ENCODE measurements at places on chromosomes 5 and 9.

DNA sequence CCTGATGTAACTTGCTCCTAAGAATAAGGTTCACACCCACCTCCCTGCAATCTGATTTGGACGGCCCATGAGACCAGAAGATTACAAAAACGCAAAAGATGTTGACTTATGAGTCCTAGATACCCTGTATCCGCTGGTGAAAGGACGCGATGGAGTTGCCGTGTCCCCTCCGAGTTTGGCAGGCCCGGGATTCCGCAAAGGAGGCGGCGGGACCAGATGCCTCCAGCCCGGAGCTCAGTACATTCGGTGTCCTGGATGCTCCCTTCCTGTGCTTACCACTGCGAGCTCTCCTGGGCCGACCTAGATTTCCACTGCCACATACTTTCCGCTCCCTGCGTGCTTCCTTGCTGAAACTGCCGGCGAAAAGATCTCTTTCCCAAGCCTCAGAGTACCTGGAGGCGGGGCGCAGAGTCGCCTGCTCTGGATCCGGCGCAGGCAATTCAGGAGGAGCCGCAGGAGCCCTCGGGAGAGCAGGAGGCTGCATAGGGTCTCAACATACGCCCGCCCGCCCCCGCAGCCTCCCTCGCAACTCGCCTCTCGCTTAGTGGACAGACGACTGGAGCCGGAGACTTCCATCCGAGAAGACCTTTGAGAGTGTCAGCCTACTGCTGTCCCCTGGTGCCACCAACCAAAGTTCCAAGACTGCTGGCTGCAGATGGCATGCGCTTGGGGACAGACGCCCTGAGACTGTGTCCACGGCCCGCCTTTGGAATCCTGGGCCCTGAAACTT, 39.8 kb downstream of the ANXA2R start:
- no peak for DNase-seq

DNA sequence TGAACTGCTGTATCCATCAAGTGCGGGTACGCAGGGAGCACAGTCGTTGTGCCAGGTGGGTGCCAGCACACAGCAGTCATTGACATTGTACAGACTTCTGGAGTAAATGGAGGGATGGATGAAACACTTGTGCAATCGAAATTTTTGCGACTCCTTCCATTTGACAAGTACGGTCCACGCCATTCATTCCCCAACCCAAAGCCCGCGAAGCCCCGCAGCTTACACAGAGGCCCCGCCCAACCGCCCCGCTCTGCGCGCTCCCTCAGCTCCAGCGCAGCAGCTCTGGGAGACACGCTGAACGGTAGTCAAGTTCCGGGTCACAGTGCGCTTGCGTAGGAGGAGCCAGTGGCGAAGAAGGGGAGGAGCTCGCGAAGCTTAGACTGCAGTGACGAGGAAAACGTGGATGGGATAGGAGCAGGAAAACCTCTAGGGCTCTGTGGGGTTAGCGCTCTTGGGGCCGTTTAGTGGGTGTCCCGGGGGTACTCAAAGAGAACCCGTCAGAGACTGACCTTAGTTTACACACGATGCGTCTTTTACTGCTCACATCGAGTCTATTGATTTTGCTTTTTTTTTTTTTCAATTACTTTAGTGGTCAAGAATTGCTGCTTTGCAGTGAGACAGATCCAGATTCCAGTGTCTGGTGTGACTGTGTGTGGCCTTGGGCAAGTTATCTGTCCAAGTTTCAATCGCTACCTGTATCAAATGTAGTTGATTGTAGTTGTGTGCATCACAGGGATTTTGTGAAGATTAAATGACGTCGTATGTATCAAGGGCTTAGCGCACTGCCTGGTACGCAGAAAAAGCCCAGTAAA, 15.3 kb upstream of the MSANTD3 start:
- DNase-seq: peak; percentile 89

DNA sequence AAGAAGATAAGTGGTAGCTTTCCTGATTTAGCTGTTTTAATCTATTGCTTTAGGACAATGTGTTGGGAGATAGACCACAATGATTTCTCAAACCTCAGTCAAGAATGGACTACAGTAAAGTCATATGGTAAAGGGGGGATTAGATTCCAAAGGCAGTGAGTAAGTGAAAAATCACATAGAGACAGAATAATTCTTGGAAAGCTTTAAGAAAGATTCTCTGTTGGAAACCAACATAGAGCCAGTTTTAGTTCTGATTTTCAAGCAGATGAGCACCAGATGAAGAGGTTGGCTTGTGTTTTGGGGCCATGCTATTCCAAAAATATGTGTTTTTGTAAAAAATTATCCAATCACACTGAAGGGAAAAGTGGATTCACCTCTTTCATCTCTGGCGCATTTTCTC, 256.8 kb upstream of the RPS23 start:
- no peak for DNase-seq

DNA sequence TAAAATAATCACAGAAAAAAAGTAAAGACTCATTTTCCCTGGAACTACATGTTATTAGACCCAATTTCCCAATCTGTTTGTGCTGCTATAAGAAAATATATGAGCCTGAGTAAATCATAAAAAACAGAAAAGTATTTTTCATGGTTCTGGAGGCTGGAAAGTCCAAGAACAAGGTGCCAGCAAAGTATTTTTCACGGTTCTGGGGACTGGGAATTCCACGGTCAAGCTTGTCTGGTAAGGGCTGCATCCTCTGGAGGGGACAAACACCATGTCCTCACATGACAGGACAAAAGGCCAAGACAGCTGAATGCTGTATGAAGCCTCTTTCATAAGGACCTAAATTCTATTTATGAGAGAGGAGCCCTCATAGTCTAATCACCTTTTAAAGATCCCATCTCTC, 172.3 kb downstream of the PLPPR1 start:
- no peak for DNase-seq

GRCh38 chr5:73826301-73827105, 200.5 kb downstream of the ARHGEF28 start:
- no peak for DNase-seq

GRCh38 chr5:6359555-6360322, 18.6 kb downstream of the MED10 start:
- no peak for DNase-seq

DNA sequence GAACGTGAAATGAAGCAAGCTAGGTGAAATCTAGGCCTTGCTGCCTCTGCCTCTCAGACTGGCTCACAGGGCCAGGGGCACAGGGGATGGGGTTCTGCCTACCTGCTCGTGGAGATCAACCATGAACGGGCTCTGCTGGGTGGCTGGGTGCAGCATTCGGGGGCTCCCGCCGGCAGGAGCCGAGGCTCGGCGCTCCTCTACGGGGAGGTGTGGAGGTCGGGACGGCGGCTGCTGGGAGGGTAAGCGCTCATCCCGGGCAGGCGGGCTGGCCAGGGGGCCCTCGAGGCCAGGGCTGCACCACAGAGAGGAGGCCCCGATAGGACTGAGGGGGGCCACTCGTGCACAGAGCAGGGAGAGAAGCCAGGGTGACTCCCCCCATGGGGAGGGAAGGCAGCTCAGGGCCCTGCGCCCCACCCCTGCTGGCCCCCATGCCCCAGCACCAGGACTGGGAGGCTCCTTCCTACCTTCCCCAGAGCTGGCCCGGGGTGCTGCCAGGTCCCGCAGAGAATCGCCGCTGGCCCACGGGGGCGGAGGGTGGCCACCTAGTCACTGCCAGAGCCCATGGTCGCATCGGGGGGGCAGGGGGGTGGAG, 5.2 kb downstream of the RNF44 start:
- no peak for DNase-seq

GRCh38 chr5:37552770-37553719, 173.9 kb downstream of the WDR70 start:
- DNase-seq: no peak

GRCh38 chr9:18829873-18830272, 203.1 kb downstream of the SAXO1 start:
- DNase-seq: no peak

DNA sequence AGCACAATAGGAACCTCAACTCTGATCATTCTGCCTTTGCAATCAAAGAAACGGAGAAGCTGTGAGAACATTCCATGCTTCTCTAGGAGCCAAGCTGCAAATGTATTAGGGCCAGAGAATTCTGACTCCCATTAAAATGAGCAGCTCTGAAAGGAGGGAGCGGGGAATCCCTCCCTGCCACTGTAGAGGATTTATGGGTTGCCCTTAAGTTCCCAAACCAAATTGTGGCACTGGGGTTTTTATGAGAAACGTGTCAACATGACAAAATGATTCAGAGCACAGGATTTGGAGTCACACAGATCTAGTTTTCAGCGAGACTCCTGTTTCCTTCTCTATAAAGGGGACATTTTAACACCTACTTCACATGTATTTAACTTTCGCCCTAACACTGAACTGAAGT, 1.8 kb downstream of the IL6ST start:
- no peak for DNase-seq

DNA sequence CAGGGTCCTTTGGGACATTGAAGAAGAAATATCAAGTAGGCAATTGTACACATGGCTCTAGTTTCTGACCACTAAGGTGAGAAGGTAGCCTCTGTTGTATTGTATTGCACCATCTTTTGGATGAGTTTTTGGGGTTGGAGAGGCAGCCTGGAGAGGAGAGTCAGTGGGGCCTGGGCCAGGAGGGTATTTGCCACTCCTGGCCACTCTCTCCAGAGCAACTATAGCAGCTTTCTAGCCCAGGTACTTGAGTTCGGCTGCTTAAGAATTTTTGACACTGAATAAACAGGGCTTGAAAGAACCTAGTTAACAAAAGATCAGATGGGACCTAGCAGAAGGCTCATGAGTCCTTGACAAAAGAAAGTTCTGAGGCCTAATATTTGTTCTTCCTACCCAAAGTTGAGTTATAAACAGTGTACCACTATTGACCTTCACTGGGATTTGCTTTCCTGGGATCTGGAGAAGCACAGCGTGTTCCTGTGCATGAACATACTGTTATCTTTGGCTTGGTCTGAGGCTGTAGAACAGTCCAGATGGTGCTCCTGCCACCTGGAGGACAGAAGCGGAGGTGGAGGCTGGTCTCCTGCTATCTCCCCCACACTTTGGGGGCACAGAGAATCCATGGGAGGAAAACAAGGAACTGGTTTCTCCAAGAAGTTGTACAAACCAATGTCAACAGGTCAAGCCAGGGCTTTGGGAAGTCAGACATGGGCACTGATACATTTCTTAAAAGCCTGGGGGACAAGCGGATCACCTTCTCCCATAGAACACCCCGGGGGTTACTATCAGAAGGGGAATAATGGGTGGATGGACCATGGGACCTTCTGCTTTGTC, 110.4 kb upstream of the LIFR start:
- no peak for DNase-seq

- no peak for DNase-seq
These were observed 247.4 kb downstream of the ARL15 start for GRCh38 chr5:54062958-54063357.

- no peak for DNase-seq
These were observed 7.1 kb downstream of the SLC36A3 start for GRCh38 chr5:151296478-151296830.

- no peak for DNase-seq
These were observed 15.8 kb upstream of the TMED9 start for GRCh38 chr5:177576169-177576568.

GRCh38 chr9:89626741-89627265, 22.0 kb downstream of the GADD45G start:
- DNase-seq: no peak

GRCh38 chr9:107636571-107637381, 147.2 kb upstream of the KLF4 start:
- no peak for DNase-seq

Measured in stimulated activated CD4-positive, alpha-beta T cell treated with anti-CD3 and anti-CD28 coated beads, TNF-alpha, amount 100 ng/mL, for 24 hours (primary cell).